ENCODE measurements at places on chromosomes 5 and 9.

DNA sequence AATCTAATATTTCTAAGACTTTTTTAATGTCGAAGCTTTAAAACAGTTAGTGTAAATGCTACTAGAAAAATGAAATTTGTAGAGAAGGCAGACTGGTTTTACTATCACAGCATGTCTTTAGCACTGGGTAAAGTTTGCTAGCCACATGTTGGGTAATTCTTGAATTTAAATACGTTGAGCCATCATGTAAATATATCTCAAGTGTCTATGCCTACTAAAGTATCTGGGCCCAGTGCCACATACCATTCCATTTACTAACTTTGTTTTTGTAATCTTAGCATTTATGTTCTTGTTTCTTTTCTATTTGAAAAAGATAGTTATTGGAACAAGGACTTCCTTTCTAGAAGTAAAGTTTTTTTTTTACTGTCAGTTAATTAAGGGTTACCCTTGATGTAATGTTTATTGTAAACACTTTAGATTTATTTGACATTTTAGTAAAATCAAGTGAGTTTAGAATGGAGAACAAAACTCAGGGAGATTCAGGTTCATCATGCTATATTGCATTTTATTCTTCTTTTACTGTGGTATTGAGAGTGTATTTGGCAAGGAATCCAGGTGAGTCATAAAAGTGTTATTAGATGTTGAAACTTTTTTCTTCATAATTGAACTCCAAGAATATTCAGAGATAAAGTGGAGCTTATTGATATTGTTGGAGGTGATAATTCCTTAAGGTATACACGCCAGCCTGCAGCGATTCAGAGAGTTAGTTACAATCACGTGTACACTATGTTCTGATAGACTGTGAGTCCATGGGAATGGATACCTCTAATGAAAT is 182.4 kb downstream of the CCDC171 start:
- DNase-seq: no peak

DNA sequence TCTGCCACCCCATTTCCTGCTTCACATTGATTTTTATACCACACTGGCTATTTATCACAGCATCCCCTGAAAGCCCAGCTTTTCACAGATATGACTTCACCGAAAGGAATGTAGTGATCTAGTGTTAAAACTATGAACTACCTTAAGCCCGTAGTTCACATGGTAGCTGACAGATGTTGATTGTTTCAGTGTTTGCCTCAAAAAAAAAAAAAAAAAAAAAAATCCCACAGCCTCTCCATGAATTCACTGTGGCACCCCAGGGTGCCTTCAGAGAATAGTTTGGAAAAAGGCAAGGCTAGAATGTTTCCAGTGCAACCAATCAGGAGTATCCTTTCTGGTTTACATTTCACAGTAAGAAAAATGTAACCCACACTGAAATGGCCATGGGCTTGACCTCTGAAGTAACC is 37.1 kb downstream of the GLIS3 start:
- no peak for DNase-seq

DNA sequence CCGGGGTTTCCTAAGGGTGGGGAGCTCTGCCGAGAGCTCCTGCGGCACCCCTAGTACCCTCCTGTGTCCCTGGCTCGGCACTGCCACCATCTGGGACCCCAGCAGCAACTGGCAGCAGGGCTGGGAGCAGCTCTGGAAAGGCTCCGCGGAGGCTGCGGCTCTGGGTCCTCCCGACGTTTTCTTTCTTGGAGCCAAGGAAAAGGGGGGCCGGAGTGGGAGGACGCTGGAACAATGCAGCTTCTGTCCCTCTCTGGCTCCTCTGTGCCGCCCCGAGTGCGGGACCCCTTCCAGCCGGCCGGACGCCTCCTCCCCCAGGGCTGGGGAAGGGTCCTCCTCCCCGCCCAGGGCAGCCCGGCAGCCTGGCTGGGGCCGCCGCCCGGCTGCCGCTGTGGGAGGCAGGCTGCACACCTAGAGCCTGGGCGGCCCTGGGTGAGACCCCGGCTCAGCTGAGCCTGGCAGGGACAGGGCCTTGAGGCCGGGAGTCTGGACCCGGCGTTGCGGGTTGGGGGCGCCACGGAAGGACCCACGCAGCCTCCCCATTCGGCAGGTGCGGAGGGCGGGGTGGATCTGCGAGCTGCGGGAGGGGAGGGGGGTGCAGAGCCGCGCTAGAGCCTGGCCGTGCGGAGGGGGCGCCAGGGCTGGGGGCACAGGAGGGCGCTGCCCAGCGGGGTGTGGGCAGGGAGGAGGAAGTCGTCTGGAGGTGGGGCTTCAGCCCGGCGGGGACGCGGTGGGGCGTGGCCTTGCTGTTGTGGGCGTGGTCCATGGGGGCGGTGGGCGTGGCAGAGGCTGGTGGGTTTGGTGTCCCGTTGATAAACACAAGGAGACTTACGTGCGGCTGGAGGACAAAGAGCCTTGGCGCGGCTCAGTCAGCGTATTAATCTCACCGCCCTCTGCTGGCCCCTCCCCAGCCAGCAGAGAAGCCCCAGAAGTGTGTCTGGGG is 15.1 kb downstream of the GPSM1 start:
- peak; percentile 65 for DNase-seq

GRCh38 chr9:138072161-138072842 is 194.7 kb downstream of the CACNA1B start:
- peak; percentile 13 for DNase-seq

DNA sequence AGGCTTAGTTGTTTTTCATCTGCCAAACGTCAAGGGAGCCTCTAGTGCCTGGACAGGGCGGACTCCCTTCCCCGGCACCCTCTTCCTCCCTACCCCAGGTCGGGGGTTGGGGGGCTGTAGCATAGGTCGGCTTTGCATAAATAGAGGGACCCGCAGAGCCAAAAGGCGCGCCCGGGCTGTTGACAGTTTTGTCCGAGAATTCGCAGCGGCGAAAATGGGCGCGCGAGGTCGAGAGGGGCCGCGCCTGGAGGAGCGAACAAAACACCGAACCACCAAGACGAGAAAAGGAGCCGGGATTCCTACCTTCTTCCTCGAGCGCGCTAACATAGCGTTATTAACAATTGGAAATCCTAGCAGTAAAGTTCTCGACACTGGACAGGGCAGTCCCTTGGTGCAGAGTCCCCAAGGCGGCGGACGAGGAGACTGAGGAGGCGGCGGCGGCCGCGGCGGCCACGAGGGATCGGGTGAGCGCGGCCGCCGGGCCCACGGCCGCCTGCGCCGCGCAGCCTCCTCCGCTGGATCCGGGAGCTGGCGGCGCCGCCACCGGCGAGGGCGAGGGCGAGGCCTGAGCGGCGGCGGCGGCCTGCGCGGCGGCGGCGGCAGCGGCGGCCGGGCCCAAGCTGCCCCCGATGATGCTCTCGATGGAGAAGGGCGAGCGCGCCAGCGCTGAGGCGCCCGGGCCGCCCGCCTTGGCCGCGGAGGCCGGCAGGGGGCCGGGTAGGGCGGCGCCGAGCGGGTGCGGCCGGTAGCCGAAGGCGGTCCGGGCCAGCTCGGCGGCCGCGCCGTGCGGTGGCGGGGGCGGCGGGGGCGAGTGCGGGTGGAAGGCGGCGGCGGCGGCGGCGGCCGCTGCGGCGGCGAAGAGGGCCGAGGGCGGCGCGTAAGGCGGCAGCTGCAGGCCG is 1.7 kb downstream of the FOXD1 start:
- no peak for DNase-seq

GRCh38 chr5:76695346-76695745 is 20.6 kb upstream of the F2R start:
- DNase-seq: no peak

DNA sequence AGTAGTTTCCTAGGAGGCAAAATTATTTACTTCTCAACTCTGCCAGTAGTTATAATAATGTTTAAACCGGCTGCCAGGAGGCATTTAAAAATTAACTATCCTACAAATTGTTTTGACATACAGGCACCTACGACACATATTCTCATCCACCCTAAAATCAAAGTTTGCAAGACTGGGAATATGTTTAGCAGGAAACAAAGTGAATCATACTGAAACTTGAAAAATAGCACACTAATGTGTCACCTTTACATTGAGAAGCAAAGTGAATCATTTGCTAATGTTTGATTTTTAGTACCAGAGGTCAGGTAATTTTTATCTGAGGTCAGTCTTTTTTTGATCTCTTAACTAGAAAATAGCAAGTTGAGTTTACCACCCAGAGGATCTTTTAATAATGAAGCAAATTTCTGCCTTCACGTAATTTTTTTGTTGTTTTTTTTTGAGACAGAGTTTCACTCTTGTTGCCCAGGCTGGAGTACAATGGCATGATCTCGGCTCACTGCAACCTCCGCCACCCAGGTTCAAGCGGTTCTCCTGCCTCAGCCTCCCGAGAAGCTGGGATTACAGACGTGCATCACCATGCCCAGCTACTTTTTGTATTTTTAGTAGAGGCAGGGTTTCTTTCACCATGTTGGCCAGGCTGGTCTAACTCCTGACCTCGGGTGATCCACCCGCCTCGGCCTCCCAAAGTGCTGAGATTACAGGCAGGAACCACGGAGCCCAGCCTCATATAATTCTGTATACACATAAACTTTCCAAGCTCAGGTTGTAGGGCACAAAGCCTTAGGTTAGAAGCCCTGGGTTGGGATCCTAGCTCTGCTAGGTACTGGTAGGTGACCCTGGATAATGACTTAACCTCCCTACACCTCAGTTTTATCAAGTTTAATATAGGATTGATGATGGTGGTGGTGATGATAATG is 124.3 kb downstream of the UGCG start:
- DNase-seq: no peak

DNA sequence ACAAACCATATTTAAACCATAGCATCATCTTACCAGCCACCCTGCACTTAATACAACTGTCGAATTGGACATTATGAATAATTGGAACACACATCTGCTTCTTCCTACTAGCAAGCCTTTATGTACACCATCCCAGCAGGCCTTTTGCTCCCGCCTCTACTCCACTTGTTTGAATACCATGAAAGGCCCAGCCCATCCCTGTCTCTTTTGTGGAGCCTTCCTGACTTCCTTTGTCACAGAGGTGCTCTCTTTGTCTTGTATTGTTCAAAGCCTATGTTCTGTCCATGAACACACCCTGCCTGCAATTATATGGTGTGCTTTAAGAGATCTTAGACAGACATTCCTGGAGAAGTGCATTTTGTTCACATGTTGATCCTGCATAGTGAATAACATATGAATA is 465.7 kb downstream of the DIRAS2 start:
- no peak for DNase-seq

Data from activated CD4-positive, alpha-beta memory T cell treated with anti-CD3 and anti-CD28 coated beads, Interleukin-2, amount 10 ng/mL, durations not matched to agents 7 days and 5 days (primary cell).